Stimulated activated CD8-positive, alpha-beta memory T cell treated with anti-CD3 and anti-CD28 coated beads, Interleukin-15, amount 100 ng/mL, for 48 hours (primary cell): ENCODE measurements at places on chromosomes 7 and 10.

DNA sequence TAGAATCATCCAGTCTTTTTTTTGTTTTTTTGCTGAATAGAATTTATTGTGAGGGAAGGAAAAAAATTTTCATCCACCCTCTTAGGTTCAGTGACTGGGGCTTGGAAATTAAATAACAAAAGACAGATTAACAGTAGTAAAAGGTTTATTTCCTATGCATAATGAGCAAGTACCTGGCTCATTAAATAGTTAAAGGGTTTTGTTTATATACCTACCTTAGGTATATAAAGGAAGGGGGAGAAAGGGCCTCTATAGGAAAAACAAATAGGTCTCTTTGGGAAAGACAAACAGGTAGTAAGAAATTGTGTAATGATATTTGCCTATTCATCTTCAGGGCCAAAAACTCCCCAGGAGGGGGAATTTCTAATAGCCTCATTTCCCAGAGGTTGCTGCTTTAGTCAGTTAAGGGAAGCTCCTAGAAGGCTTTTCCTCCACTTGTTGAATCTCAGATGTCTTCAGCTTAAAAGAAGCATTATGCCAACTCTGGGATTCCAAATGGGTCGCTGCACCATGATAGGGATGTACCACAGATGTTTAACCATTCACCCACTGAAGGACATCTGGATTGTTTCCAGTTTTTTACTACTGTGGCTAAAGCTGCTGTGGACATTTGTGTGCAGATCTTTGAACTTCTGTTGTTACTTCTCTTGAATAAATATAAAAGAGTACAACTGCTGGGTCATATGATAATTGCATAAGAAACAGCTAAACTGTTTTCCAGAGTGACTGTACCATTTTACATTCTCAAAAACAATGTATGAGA, 11.3 kb downstream of the ACADSB start:
- no peak for DNase-seq

GRCh38 chr7:12267542-12267941, 56.4 kb downstream of the TMEM106B start:
- DNase-seq, result no peak

DNA sequence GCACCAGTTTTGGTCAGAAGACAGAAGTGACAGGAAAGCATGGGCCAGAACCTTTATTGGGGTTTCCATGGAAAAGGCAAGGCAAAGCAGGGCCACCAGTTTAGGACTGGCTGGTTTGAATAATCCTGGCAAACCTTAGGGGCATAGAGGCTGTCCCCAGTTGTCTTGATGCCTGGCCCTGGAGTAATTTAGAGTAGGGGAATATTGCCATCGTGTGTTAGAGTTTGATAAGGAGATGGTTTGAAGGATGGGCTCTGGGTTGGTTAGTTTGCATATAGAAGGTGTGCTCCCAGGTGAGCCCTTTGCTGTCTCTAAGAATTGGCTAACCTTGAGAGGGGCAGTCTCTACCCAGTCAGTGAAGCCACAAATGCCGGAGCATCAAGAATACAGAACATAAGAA, 79.6 kb downstream of the ZNF777 start:
- no peak for DNase-seq

- no peak for DNase-seq
These were observed 305.6 kb upstream of the PITRM1 start for GRCh38 chr10:3478153-3478552.

GRCh38 chr10:4004990-4005389, 220.0 kb upstream of the KLF6 start:
- DNase-seq, result no peak

DNA sequence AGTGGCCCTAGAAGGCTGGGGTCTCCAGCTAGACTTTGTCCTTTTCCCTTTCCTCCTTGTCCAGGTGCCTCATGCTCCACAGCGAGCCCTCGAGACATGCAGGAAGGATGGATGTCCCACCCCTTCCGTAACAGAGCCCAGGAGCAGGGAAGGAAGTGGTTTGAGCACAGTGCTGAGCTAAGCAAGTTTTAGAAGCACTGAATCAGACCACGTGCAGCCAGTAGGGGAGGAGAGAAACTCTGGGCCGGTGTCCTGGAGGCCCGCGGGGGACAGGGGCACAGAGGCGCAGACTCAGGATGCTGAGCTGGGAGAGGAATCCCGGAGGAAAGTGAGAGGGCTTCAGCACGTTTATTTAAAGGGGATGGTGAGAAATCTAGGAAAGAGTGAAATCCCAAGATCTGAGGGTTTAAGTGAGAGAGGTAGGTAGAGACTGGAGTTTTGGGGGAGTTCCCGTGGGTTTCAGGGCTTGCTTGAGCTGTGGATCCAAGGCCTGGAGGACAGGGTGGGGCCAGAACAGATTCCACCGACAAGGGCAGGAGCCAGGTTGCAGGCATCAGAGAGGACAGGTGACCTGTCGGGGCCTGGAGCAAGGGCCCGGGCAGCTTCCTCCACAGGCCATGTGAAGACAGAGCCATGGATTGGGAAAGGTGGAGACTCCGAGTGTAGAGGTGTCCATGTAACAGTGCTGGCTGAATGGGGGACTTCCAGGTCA, 4.4 kb upstream of the IRF5 start:
- DNase-seq, result no peak

DNA sequence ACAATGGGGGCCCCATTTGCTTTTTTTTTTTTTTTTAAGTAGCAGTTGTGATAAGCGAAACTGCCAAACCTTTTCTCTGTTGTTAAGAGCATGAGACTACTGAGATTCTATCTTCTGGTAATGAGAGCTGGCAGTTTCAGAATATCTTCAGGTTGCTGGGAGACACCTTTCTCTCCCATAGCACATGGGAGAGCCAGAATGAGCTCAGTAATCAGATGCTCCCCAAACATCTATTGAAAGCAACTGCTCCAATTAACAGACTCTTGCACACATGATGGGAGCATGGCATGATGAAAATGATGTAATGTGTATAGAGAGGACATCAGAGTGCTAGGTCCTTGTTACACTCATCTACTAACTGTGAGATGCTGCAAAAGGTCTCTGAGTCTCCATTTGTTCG, 18.8 kb downstream of the MYO3A start:
- DNase-seq, result no peak

GRCh38 chr7:41446606-41447449, 256.1 kb downstream of the INHBA start:
- no peak for DNase-seq

DNA sequence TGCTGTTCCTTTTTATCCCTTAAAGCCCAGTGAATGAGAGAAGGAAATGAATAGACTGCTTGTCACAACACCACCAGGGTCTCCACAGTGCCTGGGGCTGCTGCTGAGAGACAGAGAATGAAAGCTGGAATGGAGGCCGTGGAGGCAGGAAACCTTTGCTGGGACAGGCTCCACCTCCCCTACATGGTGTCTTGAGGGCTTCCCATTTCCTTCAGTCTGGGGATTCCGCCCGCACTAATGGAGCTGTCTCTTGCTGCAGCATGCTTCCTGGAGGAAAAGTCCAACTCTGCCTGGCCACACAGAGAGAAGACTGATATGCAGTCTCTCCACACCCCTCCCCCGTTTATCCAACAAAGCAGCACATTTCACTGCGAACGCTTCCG, 54.5 kb downstream of the LRRC4 start:
- no peak for DNase-seq

GRCh38 chr10:31751051-31751737, 177.4 kb downstream of the ARHGAP12 start:
- no peak for DNase-seq

DNA sequence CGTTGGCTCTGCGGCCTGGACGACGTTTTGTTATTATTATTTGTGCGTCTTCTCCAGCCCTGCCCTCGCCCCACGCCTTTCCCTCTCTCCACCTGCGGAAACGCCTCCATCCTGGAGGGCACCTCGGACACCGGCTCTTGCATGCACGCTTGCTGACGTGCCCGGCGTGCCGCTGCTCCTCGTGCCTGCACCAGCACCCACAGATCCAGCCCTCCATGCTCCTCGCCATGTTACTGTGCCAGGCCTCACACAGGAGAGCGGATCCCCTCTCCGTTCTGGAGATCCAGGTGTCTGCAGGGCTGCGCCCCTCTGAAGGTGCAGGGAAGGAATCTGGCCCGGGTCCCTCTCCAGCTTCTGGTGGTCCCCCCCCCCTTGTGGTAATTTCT, 373.9 kb upstream of the FOXK1 start:
- DNase-seq, result no peak

DNA sequence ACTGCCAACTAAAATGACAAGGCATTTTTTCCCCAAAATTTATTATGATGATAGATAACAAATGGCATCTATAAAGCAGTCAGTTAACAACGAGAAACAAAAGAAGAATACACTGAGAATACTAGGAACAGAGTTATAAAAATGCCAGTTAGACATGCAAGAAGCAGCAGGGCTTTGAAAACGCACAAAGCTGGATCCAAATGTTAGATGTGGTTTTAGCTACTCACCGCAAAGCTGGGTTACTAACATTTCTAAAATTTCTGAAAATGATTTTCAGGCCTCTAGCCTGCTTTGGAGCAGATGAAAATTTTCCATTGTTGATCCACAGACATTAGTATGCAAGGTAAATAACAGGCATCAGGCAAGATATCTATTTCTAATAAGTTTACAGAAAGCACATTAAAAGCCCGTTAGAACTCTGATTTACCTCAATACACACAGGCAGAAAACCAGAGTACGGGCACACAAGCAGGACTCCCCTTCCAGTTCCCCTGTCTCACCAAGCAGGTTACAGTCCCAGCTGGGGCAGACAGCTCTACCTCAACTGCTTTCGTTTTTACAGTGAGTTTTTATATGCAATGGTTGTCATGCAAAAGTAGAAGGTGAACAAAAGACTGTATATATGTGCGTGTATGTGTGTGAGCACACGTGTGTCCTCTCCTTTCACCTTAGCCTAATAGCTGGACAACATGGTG, 37.9 kb downstream of the GLI3 start:
- DNase-seq, result no peak

DNA sequence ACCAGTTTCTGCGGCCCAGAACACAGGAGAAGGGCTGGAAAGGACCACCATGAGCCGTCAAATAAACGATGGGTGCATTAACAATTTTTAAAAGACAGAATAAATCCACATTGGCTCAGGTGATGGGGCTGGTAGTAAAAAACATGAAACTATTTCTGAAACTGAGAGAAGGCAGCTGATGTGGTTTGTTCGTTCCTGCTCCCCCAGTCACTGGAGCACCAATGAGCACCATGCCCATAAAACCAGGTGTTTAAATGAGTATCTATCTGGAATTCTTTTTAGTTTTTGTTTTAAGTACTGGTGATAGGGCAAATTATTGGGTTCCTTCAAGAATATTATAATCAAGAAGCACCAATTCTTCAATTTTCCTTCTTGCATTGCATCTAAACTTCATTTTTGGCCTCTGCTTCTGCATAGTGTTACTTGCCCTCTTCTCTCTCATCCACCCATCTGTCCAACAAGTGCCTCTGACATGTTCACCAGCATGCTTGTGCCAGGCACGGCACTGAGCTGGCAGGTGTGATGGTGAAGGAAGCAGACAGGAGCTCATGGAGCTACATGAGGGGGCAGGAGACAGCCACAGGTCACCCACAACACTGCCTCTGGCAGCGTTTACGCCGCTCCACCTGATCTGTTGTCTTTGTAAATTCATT, 65.5 kb downstream of the LARP4B start:
- DNase-seq, result no peak

DNA sequence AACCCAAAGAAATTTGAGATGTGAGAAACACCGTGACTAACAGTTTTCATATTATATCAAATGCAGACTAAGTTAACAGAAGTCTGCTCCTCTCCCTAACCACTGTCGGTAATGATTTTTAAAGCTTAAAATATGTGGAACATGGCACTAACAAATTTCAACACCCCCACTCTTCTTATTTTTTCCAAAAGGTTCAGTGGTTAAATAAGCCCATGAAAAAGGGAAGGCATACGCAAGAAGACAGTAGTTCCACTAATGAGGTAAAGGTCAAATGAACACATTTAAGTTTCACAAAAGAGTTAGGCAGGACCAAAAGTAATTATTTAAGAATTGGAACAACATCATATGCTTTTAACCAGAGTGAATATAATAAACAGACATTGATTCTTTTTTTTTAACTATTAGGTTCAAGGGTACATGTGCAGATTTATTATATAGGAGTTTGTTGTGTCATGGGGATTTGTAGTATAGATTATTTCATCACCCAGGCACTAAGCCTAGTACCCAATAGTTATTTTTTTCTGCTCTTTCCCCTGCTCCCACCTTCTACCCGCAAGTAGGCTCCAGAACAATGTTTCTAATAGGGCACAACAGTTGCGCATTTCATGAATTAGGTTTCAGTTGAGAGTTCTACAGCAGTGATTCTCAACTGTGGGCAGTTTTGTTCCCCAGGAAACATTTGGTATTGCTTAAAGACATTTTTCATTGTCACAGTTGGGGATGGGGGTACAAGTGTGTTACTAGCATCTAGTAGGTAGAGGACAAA, 79.9 kb downstream of the HBP1 start:
- no peak for DNase-seq

GRCh38 chr7:3120513-3120912, 76.8 kb upstream of the CARD11 start:
- no peak for DNase-seq

DNA sequence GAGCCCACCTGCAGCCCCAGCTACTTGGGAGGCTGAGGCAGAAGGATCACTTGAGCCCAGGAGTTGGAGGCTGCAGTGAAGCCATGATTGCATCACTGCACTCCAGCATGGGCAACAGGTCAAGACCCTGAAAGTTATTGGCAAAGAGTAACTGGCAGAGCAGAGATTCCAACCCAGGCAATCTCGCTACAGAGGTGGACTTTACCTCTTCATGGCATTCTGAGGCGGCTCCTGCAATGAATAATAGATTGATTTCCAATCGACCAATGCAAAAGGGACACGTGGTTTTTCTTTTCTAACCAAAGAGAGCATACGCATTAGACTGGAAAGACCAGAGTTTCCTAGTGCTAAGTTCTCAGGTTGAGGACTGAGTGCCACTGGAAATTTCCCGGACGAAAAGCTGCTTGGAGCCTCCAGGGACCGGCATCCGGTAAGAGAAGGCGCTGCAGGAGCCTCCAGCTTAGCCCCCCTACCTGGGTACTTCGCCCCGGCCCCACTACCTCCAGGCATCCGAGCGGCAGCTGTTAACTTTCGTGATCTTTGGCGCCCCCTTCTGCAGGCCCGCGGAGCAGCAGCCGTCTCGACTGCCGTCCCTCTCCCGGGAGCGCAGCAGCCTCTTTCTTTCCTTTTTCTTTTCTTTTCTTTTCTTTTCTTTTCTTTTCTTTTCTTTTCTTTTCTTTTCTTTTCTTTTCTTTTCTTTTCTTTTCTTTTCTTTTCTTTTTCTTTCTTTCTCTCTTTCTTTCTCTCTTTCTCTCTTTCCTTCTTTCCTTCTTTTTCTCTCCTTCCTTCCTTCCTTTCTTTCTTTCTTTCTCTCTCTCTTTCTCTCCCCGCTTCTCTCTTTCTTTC, 4.1 kb downstream of the MBLAC1 start:
- DNase-seq, result peak; percentile 66

DNA sequence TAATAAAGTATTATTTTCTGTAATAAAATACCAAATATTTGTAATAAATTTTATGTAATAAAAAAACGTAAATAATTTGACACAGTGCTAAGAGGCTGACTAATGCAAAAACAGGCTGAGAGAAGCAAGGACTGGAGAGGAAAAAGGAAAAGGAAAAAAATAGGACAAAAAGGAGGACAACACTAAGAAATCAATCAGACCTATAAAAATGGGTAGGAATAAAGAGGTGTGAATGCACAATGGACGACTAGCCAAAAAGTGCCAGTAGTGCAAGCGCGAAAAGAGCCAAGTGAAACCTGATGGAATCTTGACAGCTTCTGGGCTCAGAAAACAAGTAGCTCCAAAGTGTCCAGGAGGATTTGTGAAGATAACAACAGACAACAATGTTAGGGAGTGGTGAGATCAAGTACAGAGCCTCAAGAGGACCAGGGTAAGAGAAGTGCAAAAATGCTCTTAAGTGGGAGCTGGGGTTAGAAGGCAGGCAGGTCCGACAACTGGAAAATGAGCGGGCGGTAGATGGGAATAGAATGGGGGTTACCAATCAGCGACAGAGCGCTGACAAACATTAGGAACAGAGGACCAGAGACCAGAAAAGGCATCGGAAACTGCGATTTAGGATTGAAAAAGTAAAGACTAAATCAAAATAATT, 1.2 kb downstream of the BRAF start:
- DNase-seq, result no peak
